ENCODE measurements at places on chromosomes 2 and 18. TPM values are rescaled to one million over a fixed set of nuclear protein-coding genes. Genes with fewer than 3 reads are reported as not detected.
A peak's percentile ranks its signal among the peaks of the same experiment; 100 is the strongest.

DNA sequence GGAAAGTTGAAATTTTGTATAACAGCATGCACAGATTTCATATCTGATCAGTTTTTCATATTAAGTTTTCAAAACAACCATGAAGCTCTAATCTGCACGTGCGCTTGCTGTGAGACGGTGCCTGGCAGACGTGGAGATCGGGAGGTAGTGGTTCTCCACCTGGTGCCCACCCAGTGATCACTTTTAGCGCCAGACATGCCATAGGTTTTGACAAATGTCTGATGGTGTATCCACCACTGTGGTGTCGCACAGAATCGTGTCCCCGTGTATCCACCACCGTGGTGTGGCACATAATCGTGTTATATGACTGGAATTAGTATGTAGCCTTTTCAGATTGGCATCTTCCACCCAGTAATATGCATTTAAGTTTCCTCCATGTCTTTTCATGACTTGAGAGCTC, 40.9 kb upstream of the KCNG2 start:
- peak; percentile 40 for DNase-seq

DNA sequence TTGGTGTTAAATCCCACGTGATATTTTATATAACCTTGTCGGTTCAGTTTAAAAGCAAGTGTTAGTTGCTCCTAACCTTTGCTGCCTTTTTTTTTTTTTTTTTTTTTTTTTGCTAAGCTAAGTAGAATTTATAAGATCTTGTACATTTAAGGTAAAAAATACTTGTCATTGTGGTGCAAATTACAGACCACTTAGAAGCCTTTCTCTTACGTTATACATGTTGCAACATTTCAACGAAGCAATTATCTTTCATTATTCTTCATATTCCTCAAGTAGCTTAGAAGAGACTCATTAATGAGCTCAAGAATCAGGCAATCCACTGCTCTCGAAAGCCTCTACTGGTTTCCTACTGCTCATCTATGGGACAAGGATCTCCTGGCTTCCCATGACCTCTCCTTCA, 14.9 kb upstream of the IL1RL2 start:
- no peak for DNase-seq

The ACTG2 gene
- 4.4 TPM for total RNA-seq

The ACADL gene
- 32.4 TPM for total RNA-seq

- DNase-seq, result no peak
These were observed 39.4 kb upstream of the ITM2C start for GRCh38 chr2:230825354-230825753.
